Pancreas (tissue), 10 donors: ENCODE measurements at places on chromosomes 4 and X. TPM values are rescaled to one million over a fixed set of nuclear protein-coding genes. Genes with fewer than 3 reads are reported as not detected.

PGAM4 gene
- polyA plus RNA-seq, result not detected

GUCY1A1 gene
- polyA plus RNA-seq, result 4.2 TPM

- H3K27me3 ChIP-seq, result no peaks in the 10 kb centered on the region
- H3K4me1 ChIP-seq, result no peaks in the 10 kb centered on the region
- H3K36me3 ChIP-seq, result no peaks in the 10 kb centered on the region
- no peak for DNase-seq
Observed at GRCh38 chr4:101018836-101019235, 328.5 kb downstream of the PPP3CA start.

DNA sequence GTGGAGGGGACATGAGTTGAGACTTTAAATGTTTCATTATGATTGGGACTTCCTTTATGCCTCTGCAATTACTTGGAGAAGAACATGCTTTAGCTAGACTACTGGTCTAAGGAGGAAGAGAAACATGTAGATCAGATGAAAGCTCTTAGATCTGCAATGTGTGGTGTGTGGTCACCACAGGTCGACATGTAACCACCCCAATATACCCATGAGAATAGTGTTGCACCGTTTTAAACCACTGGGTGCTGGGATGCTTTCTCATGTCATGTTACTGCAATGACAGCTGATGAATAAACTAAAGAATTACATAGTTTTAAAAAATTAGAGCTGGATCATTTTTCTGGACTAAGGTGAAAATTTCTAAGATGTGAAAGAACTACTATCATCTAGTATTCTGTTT lies 1039.7 kb downstream of the RAPGEF2 start:
- no peak overlapping the region for H3K27ac ChIP-seq
- no peak overlapping the region for H3K4me3 ChIP-seq
- H3K4me1 ChIP-seq, result no peaks in the 10 kb centered on the region
- no peaks in the 10 kb centered on the region for H3K36me3 ChIP-seq
- H3K27me3 ChIP-seq, result no peaks in the 10 kb centered on the region

- no peak overlapping the region for H3K4me3 ChIP-seq
- H3K4me1 ChIP-seq, result no peaks in the 10 kb centered on the region
- H3K27me3 ChIP-seq, result no peaks in the 10 kb centered on the region
- DNase-seq, result no peak
- no peaks in the 10 kb centered on the region for H3K36me3 ChIP-seq
- H3K27ac ChIP-seq, result no peak overlapping the region
Observed at GRCh38 chr4:149403081-149403480, 412.6 kb downstream of the IQCM start.

- H3K36me3 ChIP-seq, result no peaks in the 10 kb centered on the region
- no peaks in the 10 kb centered on the region for H3K27me3 ChIP-seq
- no peak overlapping the region for H3K27ac ChIP-seq
- H3K4me1 ChIP-seq, result peaks cover 5% of the 10 kb centered on the region
- no peak for DNase-seq
Observed at GRCh38 chrX:38661561-38661960, 100.2 kb downstream of the TSPAN7 start.
